DMS79 (cell line): ENCODE measurements at places on chromosomes 7 and 10.

- DNase-seq = no peak
Observed at GRCh38 chr10:483261-483660, 206.2 kb downstream of the DIP2C start.

DNA sequence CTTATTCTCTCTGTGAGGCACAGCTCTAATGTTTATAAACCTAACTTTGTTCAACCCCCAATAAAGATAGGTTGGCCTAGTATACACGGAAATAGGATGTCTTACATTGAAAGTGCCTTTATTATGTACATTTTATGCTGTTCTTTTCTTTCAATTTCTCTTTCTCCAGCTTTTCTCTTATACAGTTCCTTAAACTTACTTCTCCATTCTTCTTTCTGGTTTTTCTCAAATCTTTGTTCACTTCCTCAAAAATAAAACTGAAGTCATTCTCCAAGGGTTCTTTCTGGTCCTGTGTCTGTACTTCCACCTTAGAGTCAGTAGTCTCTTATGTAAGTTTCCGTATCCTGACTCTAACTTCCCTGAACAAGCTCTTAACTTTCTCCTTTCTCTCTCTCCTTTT, 29.2 kb upstream of the NAMPT start:
- no peak for DNase-seq

DNA sequence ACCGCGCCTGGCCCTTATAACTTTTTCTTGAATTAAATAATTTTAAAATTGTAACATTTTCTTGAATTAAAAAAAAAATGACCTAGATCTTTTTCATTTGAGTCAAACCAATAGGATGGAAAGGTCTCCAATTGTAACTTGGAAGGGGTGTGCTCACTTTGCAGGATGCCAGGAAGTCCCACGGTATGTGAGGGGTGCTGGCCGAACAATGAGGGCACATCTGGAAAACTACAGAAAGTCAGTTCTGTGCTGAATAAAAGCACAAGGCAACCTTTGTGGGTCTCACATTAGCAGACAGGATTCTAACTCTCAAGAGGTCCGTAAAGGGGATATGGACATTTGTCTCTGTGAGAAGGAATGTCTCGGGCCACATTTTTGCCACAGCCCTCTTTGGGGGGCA, 52.8 kb upstream of the PDLIM1 start:
- no peak for DNase-seq

DNA sequence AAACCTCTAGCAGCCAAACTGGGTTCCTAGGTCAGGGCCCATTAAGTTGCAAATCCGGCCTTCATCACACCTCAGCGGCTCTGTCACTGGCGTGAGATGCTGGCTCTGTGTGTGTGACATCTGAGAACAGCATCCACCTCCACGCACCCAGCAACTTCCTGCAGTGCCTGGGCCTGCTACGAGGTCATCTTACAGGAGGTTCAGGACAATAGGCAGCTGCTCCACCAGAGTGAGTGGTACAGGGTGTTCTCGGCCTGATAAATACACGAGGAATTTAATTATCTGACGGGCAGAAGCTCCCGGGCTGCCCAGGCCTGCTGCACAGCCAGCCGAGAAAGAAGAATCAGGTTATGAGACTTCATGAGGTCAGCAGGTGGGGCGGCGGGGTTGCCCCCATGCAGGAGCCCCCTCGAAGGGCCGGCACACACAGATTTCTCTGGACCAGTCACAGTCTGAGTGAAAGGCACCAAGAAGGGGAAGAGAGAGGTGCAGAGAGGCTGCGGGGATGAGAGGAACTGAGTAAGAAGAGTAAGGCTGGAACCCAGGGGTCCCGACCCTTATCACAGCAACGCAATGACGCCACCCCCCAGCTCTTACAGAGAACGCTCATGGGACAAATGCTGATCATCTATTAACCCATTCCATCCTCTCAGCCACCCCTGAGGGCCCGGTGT, 49.3 kb downstream of the CALML3 start:
- no peak for DNase-seq

DNA sequence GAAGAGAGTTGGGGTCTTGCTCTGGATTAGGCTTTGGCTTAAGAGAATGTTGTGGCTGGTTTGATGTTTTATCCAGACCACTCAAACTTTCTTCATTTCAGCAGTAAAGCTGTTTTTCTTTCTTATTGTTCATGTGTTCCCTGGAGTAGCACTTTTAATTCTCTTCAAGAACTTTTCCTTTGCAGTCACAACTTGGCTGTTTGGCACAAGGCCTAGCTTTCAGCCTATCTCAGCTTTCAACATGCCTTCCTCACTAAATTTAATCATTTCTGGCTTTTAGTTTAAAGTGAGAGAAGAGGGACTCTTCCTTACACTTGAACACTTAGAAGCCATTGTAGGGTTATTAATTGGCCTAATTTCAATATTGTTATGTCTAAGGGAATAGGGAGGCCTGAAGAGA, 18.1 kb downstream of the CCDC126 start:
- no peak for DNase-seq

- DNase-seq = no peak
Observed at GRCh38 chr7:83782628-83783027, 133.7 kb upstream of the SEMA3E start.

GRCh38 chr10:121070275-121071070, 219.3 kb downstream of the WDR11 start:
- no peak for DNase-seq
